ENCODE measurements at places on chromosomes 4 and X. TPM values are rescaled to one million over a fixed set of nuclear protein-coding genes. Genes with fewer than 3 reads are reported as not detected.

DNA sequence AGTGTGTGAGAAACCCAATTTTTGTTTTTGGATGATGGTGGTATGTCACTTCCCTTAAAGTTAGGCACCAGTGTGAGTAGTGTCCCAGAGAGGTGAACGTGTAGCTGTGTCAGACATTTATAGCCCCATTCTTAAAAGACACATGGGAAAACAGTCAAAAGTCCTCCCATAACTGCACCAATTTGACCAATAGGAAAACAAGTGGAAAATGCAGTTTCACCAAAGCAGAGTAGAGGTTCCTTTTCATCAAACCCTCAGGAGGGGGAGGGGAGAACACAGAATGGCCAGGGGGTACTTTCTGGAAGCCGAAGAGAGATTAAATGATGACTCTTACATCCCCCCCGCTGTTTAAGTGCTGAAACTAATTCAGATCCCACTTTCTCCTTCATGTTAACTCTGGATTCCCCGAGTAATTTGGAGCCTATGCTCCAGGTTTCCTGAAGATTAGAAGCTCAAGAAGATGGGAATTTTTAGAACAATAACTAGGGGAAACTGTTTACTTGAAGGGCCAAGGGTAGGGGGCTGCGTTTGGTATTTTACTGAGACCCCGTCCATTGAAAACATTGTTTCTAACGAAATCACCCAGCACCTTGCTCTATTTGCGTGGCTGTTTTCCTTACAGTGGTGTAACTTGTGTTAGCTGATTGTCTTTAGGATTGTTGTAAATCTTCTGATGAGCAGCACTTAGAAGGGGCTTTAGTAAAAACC is 2.1 kb upstream of the LEF1 start:
- peak overlapping the region; percentile 50 for H3K4me3 ChIP-seq
- peaks cover 1% of the 10 kb centered on the region for H3K36me3 ChIP-seq

GRCh38 chrX:153802513-153803045 is 8.1 kb downstream of the SSR4 start:
- H3K36me3 ChIP-seq = peaks cover 37% of the 10 kb centered on the region
- DNase-seq = no peak
- H3K4me3 ChIP-seq = no peak overlapping the region
- no peak overlapping the region for H3K27ac ChIP-seq
- no peaks in the 10 kb centered on the region for H3K4me1 ChIP-seq

- peaks cover 3% of the 10 kb centered on the region for H3K4me1 ChIP-seq
- H3K4me3 ChIP-seq = no peak overlapping the region
- no peaks in the 10 kb centered on the region for H3K27me3 ChIP-seq
- no peaks in the 10 kb centered on the region for H3K36me3 ChIP-seq
- no peak for DNase-seq
- no peak overlapping the region for H3K27ac ChIP-seq
Observed at GRCh38 chr4:182221987-182222386, 21.2 kb upstream of the TENM3 start.

GRCh38 chrX:129731228-129731627 is 7.6 kb upstream of the XPNPEP2 start:
- no peak overlapping the region for H3K4me3 ChIP-seq
- H3K27ac ChIP-seq = no peak overlapping the region
- H3K4me1 ChIP-seq = no peaks in the 10 kb centered on the region
- H3K36me3 ChIP-seq = no peaks in the 10 kb centered on the region

The UGT2B10 gene
- not detected for total RNA-seq

All from H9 (cell line).